ENCODE measurements at places on chromosomes 1 and 21.

DNA sequence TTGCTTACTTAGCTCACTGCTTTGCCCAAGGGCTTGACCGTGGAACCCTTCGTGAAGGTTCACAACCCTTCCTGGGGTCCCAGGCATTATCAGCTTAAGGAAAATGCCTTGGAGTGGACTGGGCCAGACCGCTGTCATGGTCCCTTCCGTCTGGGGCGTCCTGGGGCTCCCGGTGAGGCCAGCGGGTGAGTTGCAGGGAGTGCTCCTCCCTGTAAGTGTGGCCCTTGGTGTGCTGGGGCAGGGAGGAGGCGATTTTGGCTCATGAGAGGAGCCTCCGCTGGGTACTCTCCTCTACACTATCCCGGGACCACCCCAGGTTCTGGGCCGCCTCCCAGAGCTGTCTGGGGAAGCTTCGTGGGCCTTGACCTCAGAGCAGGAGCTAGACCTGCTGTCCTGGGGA, 48.1 kb downstream of the AJAP1 start:
- DNase-seq: no peak

DNA sequence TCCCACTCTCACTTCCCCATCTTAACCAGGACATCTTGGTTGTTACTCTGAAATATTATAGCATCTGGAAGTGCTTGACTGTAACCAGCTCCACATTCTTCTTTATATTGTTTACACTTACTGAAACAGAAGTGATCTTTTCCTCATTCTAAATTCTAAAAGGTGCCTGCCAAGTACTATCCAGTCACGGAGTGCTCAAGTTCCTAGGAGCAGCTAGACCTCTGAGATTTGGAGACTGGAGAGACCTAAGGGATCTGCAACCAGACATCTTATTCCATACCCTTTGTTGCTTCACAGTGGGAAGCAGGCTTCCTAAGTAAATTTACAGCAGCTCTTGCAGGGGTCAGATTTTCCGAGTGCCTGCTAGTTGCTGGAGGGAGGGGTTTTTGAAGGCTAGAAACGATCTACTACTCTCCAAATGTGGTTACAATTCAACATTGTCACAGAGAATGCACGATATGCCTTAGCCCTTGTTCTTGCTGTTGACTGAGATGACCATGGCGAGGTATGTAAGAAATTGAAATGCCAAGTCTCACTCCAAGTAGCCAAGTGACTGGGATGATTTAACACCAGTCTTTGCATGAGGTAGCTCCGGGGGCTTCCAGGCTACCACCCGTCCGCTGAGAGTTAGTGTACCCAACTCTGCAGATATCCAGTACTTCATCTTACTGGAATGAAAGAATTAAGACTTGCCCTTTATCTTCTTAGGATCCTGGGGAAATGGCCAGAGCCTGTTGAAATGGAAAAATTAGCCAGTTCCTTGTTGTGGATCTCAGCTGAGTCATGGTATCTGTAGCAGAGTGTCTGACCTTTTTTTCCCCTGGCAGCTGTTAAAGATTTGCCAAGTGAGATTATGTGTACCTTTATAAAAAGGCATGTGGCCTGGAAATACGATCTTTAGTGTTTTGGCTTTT, 150.8 kb downstream of the MAST2 start:
- no peak for DNase-seq

GRCh38 chr21:35382696-35383095, 333.6 kb upstream of the RUNX1 start:
- no peak for DNase-seq

- DNase-seq: no peak
Measured at GRCh38 chr1:212589446-212589845, 19.1 kb upstream of the ATF3 start.

GRCh38 chr1:203287898-203288297, 17.4 kb upstream of the BTG2 start:
- no peak for DNase-seq

GRCh38 chr1:30877205-30877912, 31.2 kb downstream of the SDC3 start:
- DNase-seq: no peak

GRCh38 chr1:173122958-173123852, 72.5 kb upstream of the TNFSF18 start:
- no peak for DNase-seq

DNA sequence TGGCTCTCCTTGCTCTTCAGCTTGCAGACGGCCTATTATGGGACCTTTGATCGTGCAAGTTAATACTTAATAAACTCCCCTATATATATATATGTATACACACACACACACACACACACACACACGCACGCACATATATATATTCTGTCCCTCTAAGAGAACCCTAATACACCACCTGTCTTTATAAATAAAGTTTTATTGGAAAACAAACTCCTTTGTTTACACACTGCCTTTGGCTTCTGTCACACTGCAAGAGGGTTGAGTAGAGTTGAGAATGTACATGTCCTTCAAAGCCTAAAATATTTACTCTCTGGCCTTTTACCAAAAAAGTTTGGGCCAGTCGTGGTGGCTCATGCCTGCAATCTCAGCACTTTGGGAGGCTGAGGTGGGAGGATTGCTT, 26.2 kb upstream of the SIM2 start:
- DNase-seq: no peak
